ENCODE measurements at places on chromosomes 5 and 9.

- DNase-seq, result no peak
These were observed 4.8 kb upstream of the NRARP start for GRCh38 chr9:137306850-137307254.

DNA sequence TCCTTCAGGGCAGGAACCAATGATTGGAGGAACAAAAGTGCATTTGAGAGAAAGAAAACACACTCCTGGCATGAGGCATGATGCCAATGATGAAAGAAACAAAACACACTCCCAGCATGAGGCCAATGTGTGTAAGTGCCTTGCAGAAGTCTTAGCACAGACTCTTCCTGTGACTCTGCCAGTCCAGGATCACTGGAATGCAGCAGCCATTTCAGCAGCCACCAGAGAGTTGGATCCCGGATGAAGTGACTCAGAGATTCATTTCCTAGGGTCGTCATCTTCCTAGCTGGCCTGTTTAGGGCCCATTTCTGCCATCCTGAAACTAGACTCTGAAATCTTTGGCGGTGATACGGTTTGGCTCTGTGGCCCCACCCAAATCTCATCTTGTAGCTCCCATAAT, 212.5 kb downstream of the CFAP90 start:
- DNase-seq, result no peak

DNA sequence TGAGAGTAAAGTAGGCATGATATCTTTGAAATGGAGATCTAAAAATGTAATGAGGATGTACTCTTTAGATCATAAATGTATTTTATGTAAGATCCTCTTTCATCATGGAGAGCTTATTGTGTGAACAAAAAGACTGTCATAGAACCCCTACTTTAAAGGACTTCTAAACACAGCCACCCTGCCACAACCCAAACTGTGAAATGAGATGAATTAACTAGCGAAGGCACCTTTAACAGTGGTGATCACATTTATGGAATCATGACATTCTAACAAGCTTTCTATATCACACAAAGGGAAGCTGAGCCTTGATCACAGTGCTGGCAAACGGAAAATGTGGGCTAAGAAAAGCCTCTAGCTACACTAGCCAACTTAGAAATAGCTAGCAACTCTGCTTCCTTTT, 1585.2 kb downstream of the EFNA5 start:
- DNase-seq, result no peak

DNA sequence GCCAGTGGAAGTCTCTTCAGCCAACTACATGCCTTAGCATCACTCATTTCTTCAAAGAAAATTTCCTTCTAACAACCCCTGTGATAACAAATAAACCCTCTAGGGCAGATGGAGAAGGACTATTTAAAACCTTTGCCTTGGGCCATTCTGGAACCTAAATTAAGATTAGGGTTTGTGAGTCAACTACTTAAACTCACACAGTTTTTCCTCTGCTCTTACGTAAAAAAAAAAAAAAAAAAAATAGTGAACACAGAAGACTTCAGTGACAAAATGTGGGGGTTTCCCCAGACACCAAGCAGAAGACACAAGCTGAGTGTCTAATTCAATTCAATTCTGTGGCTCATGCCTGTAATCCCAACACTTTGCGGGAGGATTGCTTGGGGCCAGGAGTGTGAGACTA, 65.8 kb upstream of the ERCC6L2 start:
- no peak for DNase-seq

- no peak for DNase-seq
These were observed 17.1 kb downstream of the OTP start for GRCh38 chr5:77621440-77621839.

GRCh38 chr9:82513976-82514735, 525.6 kb downstream of the SPATA31D1 start:
- no peak for DNase-seq

GRCh38 chr9:95213117-95213516, 104.4 kb downstream of the FANCC start:
- DNase-seq, result no peak

DNA sequence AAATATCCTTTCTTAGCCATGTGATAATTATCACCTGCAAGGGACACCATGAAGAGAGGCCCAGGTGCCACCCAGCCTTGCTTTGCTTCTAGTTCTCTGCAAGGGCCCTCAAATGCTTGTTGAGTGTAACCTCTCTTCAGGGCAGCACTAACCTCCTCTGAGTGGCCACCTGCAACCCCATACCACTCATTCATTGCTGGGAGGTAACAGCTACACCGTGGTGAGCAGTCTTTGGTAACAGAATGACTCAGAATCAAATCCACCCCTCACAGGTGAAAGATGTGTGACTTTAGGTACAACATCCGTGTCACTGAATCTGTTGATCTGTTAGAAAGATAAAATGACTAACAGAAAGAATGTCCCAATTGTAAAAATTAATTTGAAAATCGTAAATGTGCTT, 365.1 kb upstream of the TRPC7 start:
- DNase-seq, result no peak

DNA sequence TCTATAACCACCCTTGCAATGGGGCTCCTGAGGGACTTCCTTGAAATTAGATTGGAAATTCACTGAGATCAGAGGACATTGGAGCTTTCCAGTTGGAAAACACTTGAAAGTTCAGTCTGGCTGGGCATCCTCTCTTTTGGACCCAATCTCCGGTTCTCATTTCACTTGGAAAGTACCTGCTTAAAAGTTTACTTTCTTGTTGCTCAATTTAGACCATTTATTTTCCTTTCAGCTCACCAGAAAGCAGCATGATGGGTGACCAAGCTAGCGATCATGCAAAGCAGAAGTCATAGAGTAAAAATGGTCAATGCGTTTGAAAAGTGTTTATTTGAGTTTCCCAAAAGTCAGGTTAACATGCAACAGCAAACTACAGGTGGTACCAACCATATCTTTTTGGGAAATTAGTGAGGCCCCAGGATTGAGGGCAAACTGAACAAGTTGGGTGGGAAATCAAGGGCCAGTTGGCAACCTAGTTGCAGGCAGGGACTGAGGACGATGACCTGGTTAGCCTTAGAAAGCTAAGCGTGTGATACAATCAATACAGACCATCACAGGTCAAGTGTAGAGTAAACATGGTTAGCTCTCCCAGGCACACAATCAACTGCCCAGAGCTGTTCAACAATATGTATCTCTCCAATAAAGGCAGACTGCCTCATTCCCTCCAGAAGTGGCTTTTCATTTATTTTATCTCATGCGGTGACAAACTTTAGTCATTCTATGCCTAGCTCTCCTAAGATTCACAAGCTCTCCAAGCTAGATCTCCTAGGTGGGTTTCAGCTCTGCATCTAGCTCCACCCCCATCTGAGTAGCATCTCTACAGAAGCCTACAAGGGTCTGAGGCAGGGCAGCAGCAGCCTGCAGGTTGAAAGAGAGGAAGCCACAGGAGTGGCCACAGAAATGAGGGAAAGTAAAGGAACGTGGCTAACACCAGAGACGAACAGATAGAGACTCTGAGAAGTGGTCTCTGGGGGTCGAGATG, 136.9 kb downstream of the UGCG start:
- DNase-seq, result no peak

- no peak for DNase-seq
These were observed 62.6 kb downstream of the SEMA5A start for GRCh38 chr5:9483243-9483642.

DNA sequence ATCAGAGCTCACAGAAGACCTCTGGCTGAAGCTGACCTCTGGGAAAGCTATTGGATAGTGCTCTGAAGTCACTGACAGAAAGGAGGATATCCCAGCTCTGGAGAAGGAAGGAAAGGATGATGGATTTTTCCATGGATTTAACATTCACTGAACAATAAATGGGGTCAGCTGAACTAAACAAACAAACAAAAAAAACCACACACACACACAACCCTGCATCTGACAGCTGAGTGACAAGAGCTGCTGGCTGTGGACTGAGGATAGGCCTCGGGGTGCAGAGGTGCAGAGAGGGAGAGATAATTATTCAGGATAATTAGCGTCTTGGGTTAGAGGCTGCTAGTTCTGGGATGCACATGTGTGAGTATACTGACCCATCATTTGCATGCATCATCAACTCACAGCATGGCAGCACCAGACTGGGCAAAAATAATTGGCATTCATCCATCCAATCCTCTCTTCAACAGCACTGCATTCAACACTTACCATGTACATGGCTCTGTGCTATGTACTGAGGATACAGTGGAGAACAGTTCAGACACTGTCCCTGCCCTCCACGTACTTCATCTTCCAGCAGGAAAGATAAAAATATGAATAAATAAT, 131.4 kb upstream of the TRIM32 start:
- no peak for DNase-seq

DNA sequence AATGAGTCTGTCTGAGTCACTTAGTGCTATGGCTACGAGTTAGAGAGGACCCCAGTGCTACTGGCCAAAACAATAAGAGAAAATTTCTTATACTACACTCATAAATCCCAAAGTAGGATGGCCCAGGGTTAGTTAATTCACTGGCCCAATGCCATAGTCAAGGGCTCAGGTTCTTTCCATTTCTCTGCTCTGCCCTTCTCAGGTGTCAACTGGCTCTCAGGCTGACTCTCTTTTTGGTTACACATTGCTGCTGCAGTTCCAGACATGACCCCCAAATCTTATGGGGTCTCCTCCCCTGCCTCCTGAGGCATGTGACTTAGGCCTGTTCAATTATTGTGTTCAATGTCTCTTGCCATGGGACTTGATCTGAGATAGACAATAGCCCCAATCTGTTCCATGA, 70.4 kb downstream of the ARHGEF37 start:
- no peak for DNase-seq

DNA sequence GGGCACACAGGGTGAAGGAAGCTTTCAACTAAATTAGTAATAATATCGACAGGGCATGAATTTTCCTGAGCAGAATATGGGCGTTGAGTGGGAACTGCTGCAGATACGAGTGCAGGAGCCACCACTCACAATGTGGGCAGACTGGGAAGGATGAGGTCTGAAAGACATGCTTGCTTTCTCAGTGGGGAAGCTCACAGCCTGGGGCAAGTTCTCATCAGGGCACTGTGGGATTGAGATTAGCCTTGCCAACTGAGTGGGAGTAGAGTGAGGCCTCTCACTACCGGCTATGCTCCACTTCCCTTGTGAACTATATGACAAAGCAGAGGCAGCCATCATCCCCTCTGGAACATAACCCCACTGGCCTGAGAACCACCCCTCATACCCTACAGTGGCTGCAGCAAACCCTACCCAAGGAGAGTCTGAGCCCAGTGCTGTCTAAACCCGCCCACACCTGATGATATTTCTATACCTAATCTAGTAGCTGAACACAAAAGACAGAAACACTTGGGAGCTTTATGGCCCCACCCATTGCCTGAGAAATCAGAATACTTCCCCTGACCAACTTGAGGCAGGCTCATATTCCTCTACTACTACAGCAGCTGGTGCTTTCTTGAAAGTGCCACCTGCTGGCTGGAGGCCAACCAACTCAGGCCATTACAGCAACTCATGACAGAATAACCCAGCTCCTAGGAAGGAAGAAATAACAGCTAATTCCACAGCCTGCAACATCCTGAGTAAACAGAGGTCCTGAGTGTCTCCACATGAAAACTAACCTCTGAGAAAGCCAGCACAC, 173.7 kb upstream of the SPEF2 start:
- no peak for DNase-seq

All from NCI-H1930 (cell line).